GF-D8 (cell line): ENCODE measurements at places on chromosomes 5 and 9.

DNA sequence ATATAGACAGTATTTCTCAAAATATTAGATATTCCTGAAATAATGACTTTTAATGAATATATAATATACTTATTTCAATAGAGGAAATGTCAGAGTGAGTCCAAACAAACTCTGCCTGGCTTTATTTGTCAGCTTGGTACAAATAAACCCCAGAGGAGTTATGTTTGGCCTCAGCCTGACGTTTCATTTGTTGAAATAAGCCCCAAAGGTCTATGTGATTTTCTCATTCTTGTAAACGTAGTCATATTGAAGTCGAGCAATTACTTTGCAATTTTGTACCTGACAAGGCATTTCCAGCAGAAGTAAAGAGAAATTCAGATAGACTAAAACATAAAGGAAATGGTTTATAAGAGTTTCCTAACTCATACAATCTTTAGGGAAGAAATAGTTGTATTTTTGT, 57.9 kb downstream of the MCCC2 start:
- no peak for DNase-seq

DNA sequence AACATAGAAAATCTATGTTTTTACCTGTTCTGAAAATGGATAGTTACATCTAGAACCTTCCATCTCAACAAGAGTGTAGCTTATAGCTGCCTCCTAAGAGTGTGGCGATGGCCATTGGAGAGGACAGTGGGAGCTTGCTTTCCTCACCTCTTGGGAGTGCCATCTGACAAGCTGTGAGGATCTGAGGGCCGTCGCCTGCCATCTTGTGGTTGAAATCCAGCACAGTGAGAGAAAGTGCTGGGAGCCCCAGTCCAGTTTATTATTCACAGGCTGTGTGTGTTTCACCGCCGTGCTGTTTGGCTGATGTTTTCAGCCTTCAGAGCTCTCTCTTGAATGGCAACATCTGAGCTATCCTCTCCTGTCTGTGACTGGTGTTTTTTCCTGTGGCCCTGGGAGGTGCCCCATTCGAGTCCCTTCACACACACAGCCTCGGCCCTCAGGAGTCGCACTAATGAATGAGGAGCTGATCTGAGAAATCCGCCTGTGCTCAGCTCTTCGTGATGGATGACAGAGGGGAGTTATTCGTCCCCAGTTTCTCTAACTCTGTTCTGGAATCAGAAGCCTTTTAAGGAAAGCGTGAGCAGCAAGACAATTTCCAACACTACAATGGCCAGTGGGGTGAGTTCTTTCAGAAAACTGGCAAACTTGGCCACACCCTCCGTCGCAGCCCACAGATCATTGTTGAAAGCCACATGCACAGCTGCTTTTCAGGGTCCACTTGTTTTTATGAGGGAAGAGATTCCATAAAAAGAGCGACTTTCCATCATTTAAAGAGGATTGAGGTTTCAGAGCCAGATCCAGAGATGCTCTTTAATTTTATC, 170.3 kb downstream of the PDZD2 start:
- DNase-seq = no peak

- no peak for DNase-seq
Measured at GRCh38 chr9:76608575-76609273, 149.7 kb downstream of the GCNT1 start.

- no peak for DNase-seq
Measured at GRCh38 chr9:69975681-69976080, 68.0 kb upstream of the MAMDC2 start.

DNA sequence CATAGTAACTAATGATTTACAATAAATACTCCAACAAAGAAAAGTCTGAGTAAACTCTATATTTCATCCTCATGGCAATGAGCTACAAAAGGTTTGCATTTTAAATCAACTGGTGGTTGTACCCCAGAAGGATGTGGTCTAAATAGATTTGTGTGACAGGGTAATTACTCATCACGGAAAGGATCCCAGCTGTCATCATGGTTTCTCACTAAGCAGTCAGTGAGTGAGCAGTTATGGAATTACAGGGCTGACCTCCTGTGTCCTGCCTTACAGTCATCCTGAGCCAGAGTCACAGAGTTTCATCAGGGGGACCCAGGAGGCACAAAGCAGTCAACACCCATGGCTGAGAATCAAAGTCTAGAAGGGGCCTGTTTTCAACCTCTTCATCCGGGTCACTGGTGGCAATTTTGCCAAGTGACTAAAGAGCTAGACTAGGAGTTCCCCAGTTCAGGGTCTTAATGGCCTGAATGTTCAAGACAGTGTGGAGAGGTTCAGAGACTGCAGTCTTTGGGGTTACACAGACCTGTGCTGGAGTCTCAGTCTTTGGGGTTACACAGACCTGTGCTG, 210.7 kb upstream of the SLC24A2 start:
- no peak for DNase-seq

DNA sequence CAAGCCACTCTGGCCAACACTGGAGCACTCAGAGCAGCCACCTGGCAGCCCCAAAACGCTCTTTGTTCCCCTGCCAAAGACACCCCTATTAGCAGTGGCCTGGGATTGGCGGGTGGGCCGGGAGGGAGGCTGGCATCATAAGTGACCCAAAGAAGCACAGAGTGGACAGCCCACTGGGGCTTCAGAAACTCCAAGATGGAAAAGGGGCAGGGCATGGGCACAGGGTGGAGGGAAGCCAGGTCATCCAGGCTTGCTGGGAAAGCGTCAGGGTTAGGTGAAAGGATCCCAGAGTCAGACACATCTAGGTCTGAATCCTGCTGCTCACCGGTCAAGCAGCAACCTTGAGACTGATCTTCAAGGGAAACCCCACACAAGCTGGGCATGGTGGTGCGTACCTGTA, 14.8 kb downstream of the EEIG1 start:
- DNase-seq = no peak

DNA sequence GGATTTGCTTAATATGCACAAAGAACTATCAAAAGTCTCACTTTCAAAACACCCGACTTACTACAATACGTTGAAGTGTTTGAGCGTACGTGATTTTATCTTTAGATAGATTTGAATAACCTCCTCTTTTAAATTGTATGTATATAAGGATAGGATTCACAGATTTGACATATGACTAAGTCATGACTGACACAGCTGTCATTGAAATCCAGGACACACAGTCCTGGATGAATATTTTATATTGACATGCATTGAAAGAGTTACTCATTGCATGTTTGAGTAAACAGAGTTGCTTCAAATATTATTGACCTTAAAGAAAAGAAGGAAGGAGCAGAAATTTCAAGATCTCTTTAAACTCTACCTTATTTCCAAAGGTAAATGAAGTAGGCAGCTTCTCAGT, 3.3 kb downstream of the MUSK start:
- no peak for DNase-seq

DNA sequence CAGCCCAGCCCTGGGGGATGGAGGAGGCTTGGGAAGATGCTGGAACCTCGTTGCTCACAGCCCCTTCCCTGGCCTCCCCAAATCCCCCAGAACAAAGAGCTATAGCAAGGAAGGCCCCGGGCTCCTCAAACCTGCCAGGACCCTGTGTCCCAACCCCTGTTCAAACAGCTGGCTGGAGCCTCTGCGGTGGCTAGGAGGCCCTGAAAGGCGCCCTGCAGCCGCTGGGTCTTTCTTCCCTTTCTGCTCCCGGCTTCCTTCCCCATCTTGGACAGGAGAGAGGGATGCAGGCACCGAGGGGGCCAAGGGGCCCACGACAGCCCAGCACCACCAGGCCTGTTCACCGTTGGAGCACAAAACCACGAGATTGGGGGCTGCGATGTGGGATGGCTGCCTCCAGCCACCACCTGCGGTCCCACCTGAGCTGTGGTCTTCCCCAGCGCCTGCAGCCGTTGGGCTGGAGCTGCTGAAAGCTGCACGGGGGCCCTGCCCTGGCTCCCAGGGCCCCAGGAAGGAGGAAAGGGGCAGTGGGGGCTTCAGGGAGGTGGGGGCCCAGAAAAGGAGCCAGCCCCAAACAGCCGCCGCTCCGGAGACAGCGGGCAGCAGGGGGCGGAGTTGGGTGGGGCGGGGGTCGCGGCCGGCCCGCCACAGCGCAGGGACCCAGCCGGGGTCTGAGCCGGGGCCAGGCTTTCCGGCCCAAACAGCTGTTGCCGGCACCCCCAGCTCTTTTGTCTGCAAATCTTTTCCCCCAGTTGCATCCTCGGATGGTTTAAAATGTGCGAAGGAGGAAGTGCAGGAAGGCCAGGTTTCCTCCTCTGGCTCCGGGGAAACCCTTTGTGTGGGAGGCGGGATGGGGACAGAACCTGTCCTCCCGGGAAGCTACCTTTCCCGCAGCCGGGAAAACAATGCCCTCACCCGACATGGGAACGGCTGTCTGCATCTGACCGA, 16.1 kb downstream of the NOTCH1 start:
- no peak for DNase-seq

- DNase-seq = no peak
Measured at GRCh38 chr5:21910731-21911130, 942.4 kb downstream of the CDH12 start.

DNA sequence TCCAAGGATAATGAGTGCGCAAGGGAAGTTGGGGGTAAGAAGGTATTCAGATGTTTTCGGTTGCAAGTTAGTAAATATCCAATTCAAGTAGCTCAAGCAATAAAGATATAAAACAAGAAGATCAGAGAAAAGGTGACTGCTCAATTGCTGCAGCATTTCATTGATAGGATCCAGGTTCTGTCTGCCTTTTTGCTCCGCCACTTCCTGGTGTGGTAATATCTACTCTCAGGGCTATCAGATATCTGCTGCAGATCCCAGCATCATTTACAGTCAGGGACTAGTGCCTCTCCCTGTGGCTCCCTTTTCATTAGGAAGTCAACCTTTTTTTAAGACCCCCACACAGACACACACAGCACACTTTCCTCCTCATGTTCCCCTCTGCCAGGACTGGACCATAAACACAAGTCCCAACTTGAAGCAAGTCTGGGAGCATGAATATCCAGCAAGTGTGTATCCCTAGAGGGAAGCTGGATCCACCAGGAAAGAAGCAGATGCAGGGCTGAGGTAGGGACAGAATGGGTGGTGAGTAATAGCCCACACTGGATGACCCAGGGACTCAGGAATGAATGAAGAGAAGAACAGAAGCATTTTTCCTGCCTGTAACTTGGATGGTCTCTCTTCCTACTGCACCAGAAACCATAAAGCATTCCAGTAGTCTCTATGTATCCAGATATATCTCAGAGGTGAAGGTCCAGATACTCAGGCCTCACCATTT, 53.7 kb downstream of the ZNF622 start:
- no peak for DNase-seq

DNA sequence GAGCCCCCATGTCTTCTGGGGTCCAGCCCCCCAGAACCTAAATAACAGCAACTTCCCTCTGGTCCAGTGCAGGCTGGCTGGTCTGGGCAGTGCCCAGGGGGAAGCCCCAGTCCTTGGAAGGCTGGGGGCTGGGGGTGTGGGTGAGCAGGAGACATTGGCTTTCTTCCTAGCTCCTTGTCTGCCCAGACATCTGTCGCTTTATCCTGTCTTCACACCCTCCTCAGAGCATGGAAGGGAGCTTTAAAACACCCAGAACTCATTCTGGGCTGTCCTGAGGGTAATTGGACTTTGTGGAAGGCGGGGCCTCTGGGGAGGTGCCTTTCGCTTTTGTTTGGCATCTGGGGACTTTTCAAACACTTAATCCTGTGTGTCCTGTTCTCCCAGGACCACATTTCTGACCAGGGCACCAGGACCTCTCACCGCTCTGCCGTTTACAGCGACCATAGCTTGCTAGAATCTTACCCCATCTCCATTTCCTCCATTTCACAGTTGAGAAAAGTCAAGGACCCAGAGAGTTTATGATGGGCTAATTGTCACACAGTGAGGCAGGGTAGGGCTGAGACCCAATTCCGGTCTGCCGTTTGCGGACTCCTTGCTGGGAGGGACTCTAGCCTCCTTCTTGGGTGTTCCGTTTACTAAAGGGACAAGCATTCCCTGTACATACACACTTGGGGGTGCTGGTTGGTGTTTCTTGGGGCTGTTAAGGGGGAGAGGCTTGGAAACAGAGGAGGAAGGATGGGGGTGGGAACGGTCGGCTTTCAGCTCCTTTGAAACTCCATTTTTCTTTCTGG, 1.1 kb downstream of the GSN start:
- DNase-seq = no peak

DNA sequence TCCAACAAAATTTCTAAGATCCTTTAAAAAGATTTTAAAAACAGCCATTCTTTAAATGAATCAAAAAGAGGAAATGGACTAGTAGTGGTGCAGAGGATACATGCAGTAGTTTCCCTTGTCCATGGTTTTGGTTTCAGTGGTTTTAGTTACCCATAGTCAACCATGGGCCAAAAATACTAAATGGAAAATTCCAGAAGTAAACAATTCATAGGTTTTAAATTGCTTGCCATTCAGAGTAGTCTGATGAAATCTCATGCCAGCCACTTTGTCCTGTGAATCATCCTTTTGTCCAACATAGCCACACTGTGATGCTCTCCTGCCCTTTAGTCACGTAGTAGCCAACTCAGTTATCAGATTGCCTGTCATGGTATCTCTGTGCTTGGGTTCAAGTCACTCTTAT, 286.1 kb downstream of the ANXA1 start:
- DNase-seq = no peak

GRCh38 chr9:125587819-125588460, 119.1 kb downstream of the MAPKAP1 start:
- no peak for DNase-seq

GRCh38 chr5:89901346-89901745, 508.2 kb downstream of the CETN3 start:
- no peak for DNase-seq

DNA sequence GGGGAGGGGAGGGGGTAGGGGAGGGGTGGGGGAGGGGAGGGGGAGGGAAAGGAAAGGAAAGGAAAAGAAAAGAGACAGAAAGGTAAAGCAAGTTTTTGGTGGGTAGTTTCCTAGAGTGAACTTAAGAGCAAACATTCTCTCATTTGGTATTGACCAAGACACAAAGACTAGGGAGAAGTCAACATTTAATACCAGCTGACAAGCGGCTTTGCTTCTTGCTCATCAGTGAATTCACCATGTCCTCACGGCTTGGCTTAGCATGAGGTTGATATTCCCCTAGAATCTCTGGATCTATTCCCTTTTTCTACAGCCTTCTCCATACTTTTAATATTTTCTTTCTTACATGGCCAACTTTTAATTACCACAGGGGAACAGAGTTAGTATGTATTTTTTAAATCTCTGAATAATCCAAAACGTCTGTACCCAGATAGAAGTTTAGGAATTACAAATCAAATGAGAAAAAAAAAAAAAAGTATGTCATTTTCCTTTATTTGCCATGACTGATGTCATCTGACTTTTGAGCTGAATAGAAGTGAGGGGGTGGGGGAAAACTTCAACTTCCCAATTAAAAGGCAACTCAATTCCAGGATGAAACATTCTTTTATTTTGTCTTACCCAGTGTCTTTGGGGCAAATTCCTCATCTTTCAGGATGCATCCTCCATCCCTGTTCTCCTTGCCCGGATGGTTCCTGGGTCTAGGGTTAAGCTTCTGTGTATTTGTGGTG, 40.1 kb upstream of the GLIS3 start:
- DNase-seq = no peak

DNA sequence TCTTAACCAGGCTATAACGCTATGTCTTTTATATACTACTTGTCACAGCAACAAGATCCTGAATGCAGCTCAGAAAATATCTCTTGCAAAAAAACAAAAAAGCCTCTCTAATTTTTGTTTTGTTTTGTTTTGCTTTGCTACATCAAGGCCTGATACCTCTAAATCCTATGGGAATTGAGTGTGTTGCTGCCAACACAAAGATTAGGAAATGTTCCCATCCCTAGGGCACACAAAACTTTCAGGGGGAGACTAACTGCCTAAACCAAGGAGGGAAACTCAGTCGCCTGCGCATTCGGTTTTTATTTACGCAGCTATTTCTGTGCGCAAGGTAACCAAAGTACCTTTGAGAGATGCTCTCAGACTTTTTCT, 1.7 kb downstream of the SSBP2 start:
- no peak for DNase-seq
